Activated T-helper 2 cell treated with anti-CD3 and anti-CD28 coated beads, Interferon-gamma antibody, Interleukin-2, Interleukin-4, amounts not matched to agents 10 μg/mL and 5 μg/mL and 100 μg/mL, durations not matched to agents 14 hours and 24 hours and 36 hours (primary cell): ENCODE measurements at places on chromosomes 4 and X. TPM values are rescaled to one million over a fixed set of nuclear protein-coding genes. Genes with fewer than 3 reads are reported as not detected.

GRCh38 chr4:1767770-1768366, 25.2 kb upstream of the FGFR3 start:
- peaks cover 25% of the 10 kb centered on the region for H3K27me3 ChIP-seq
- DNase-seq, result peak; percentile 25
- H3K27ac ChIP-seq, result no peak overlapping the region
- no peaks in the 10 kb centered on the region for H3K4me1 ChIP-seq

- no peak overlapping the region for H3K27ac ChIP-seq
- H3K4me1 ChIP-seq, result peaks cover 36% of the 10 kb centered on the region
- peaks cover 13% of the 10 kb centered on the region for H3K27me3 ChIP-seq
- H3K4me3 ChIP-seq, result no peak overlapping the region
These were observed 2.9 kb downstream of the ANXA5 start for GRCh38 chr4:121693886-121694285.

DNA sequence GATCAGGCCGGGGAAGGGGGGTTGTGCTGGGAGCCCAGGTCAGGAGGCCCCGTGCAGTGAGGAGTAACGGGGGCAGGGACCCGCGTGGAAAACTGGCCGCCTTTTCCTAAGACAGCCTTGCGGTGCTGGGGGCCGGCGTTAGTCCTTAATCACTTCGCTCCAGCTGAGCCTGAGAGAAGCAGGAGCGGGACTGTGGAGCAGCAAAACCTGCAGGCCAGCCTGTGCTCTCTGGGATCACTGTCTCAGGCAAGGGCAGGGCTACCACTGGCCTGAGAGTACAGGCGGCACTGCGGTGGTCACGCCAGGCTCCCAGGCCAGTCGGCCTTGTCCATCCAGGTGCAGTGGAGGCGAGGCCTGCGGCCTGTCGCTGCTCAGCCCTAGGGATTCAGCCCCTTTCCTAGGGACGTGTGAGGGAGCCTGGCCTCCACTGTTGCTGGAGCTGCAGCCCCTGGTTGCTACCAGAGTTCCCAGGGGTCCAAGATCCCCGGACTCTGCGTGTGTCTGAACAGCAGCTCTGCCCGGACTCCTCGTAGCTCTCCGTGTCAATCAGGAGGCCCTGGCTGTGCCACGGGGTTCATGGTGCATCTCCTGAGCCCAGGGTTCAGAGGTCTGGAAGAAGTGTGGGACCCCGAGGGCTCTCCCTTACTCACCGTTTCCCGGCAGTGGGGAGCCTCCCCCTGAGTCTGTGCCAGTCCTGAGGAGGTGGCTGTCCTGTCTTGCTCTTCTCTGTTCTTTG, 2141.7 kb upstream of the TENM3 start:
- H3K27me3 ChIP-seq, result no peaks in the 10 kb centered on the region
- no peak overlapping the region for H3K4me3 ChIP-seq
- no peaks in the 10 kb centered on the region for H3K36me3 ChIP-seq
- no peak for DNase-seq

- H3K27ac ChIP-seq, result no peak overlapping the region
- H3K4me3 ChIP-seq, result no peak overlapping the region
- peaks cover 6% of the 10 kb centered on the region for H3K36me3 ChIP-seq
- no peaks in the 10 kb centered on the region for H3K27me3 ChIP-seq
- peaks cover 4% of the 10 kb centered on the region for H3K4me1 ChIP-seq
- DNase-seq, result no peak
These were observed 46.4 kb downstream of the ACOX3 start for GRCh38 chr4:8394061-8394519.

DNA sequence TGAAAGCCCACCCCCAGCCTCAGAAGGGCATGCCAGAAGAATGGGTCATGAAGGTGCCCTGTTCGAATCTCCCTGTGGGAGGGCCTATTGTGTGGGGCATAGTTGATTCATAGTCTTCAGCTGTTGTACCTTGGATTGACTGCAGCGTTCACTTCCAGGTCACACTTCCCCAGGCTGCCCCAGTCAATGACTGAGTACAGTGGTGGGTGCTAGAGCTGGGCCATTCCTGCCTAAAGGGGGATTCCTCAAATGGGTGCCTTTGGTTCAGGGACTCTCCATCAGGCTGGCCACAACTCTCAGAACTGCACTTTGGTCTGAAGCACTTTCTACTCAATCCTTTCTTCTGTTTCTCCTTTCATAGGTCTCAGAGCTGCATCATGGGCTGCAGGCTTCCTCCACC, 35.0 kb upstream of the RASGEF1B start:
- H3K27me3 ChIP-seq, result peaks cover 23% of the 10 kb centered on the region
- no peak overlapping the region for H3K27ac ChIP-seq
- H3K4me3 ChIP-seq, result no peak overlapping the region

- no peaks in the 10 kb centered on the region for H3K27me3 ChIP-seq
- H3K27ac ChIP-seq, result no peak overlapping the region
- H3K4me1 ChIP-seq, result peaks cover 33% of the 10 kb centered on the region
- no peak overlapping the region for H3K4me3 ChIP-seq
- H3K36me3 ChIP-seq, result peaks cover 49% of the 10 kb centered on the region
- DNase-seq, result no peak
These were observed 5.3 kb upstream of the GPR82 start for GRCh38 chrX:41718481-41719235.

DNA sequence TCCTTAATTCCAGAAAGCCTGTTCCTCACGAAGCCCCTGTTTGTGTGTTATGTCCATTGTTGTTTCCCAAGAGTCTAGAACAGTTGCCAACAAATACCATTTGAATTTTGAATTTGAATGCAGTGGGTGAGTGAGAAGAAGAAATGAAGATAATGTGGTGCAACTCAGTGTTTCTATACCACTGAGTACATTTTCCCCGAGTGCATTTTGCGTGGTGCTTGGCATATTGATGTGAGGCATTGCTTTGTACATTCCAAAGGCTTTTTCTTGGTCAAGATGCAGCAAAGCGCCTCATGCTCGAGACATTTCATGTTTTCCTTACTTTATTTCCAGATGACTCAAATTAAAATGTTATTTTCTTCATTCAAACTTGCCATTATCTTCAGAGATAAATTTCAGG, 253.1 kb upstream of the RPS6KA3 start:
- peaks cover 9% of the 10 kb centered on the region for H3K36me3 ChIP-seq
- H3K27me3 ChIP-seq, result peaks cover 24% of the 10 kb centered on the region
- DNase-seq, result no peak

DNA sequence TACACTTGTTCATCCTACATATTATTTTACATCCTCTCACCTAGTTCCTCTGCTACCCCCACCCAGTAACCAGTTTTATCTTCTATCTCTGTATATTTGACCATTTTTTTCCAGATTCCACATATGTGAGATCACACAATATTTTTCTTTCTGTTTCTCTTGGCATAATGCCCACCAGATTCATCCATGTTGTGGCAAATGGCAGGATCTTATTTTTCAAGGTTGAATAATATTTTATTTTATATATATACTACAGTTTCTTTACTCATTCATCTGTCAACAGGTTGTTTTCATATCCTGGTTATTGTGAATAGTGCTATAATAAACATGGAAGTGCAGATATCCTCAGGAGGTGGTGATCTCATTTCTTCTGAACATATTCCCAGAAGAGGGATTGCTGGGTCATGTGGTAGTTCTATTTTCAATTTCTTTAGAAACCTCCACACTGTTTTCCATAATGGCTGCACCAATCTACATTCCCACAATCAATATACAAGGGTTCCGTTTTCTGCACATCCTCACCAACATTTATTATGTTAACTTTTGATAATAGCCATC, 48.2 kb downstream of the THAP9 start:
- peaks cover 53% of the 10 kb centered on the region for H3K36me3 ChIP-seq
- no peak overlapping the region for H3K4me3 ChIP-seq
- no peaks in the 10 kb centered on the region for H3K27me3 ChIP-seq
- peaks cover 10% of the 10 kb centered on the region for H3K4me1 ChIP-seq

- no peak for DNase-seq
- no peak overlapping the region for H3K4me3 ChIP-seq
- H3K36me3 ChIP-seq, result no peaks in the 10 kb centered on the region
- H3K4me1 ChIP-seq, result no peaks in the 10 kb centered on the region
- H3K27ac ChIP-seq, result no peak overlapping the region
These were observed 101.3 kb downstream of the SHROOM3 start for GRCh38 chr4:76536373-76536689.

GRCh38 chr4:107044170-107044569, 8.1 kb upstream of the DKK2 start:
- no peak for DNase-seq
- H3K4me1 ChIP-seq, result no peaks in the 10 kb centered on the region
- no peak overlapping the region for H3K4me3 ChIP-seq
- peaks cover 2% of the 10 kb centered on the region for H3K27me3 ChIP-seq
- no peaks in the 10 kb centered on the region for H3K36me3 ChIP-seq

- DNase-seq, result no peak
- H3K4me1 ChIP-seq, result peaks cover 8% of the 10 kb centered on the region
- no peak overlapping the region for H3K4me3 ChIP-seq
- no peak overlapping the region for H3K27ac ChIP-seq
These were observed 87.2 kb downstream of the FRYL start for GRCh38 chr4:48692897-48693296.

DNA sequence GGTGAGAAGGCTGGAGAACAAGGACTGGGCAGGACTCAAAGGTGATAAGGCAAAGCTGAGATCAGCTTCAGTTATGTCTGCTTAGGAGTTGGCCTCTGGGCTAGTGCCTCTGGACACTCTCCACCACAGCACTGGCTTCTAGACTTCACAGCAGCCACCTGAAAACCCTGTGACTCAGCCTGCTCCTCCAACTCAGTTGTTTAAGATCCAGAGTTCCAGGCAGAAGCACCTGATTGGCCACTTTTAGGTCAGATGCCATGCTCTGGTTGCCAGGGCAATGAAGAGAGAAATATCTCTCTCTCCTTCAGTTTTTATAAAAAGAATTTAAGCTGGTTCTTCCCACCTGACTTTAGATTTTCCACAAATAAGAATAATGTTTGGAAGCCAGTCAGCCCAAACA, 47.9 kb upstream of the BLTP1 start:
- H3K4me3 ChIP-seq, result no peak overlapping the region
- no peak overlapping the region for H3K27ac ChIP-seq
- H3K4me1 ChIP-seq, result no peaks in the 10 kb centered on the region
- H3K36me3 ChIP-seq, result no peaks in the 10 kb centered on the region

DNA sequence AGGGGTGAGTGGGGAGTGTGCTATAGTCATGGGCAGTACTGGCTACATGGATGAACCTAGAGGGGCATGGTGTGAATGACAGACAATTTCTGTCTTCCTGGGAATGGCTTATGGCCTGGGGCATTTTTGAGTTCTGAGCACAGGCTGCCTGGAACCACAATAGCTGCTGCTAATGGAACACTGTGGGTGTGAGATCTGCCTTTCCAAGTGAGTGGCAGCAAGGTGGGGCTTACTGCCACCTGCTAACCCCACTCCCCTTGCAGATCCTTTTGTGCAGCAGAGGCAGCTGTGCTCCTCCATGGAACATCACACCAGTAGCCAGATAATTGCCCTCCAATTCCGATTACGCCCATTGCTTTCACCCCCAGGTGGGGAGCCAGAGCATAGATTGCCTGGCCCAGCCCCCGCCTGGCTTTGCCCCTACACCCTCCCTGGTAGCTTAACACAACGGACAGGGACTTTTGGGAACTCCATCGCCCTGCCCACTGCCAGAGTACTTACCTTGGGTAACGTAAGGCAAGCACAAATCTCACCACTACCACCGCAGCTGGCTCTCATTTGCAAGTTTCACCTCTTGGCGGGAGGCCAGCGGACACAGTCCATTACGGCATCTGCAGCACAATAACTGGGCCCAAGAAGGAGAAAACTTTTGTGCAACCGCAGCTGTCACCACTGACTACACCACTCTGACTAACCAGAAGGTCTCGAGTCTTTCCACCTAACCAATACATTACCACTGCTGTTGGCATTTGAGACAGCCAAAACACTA, 421.2 kb upstream of the NWD2 start:
- DNase-seq, result no peak
- no peaks in the 10 kb centered on the region for H3K36me3 ChIP-seq
- H3K27me3 ChIP-seq, result no peaks in the 10 kb centered on the region
- no peak overlapping the region for H3K27ac ChIP-seq

GRCh38 chrX:70433848-70434351, 10.7 kb upstream of the DLG3 start:
- H3K4me1 ChIP-seq, result peaks cover 31% of the 10 kb centered on the region
- no peaks in the 10 kb centered on the region for H3K36me3 ChIP-seq
- peak; percentile 65 for DNase-seq
- H3K4me3 ChIP-seq, result peak overlapping the region; percentile 89

DNA sequence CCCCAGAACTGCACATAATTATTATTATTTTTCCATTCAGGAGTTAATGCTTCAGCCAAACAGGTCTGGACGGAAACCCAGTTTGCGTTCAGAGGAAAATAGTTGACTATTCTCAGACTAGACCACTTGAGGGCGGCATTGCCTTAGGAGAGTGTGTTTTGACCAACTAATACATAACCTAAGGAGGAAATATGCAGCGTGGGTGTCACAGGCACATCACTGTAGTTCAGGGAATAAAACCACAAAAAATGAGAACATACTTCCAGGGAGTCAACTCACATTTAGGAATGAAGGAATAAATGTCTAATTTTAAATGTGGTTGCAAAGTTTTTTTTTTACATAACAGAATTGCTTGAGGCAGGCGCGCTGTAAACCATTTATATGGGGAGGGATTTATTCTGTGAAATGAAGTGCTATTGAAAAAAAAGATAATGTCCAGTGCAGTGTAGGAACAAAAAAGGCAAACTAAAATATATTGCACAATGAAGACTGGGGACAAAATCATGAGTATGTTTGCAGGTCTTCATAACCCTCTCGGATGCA, 93.3 kb downstream of the SYNPO2 start:
- H3K36me3 ChIP-seq, result no peaks in the 10 kb centered on the region
- H3K4me3 ChIP-seq, result no peak overlapping the region
- peak; percentile 10 for DNase-seq
- H3K27ac ChIP-seq, result no peak overlapping the region
- peaks cover 2% of the 10 kb centered on the region for H3K4me1 ChIP-seq
- H3K27me3 ChIP-seq, result peaks cover 12% of the 10 kb centered on the region

- no peak overlapping the region for H3K4me3 ChIP-seq
- H3K4me1 ChIP-seq, result no peaks in the 10 kb centered on the region
- no peaks in the 10 kb centered on the region for H3K36me3 ChIP-seq
- no peak for DNase-seq
- H3K27ac ChIP-seq, result no peak overlapping the region
These were observed 109.1 kb downstream of the CRLF2 start for GRCh38 chrX:1103360-1103759.

DNA sequence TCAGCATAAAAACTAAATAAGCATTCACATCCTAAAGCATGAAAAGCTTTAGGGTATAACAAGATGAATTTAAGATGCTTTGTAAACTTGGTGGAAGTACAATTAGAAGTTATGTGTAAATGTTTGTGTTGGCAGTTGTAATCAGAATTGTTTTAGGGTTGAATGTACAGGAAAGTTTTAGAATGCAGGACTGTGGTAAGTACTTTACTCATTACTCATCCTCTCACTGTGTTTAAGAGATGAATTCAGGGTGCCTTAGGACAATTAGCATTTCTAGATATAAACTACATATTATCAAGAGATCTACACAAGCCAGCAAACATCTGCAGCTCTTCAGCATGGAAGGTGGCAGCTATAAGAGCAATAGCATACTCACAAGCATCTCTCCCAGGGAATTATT, 77.5 kb upstream of the ELOVL6 start:
- H3K27ac ChIP-seq, result no peak overlapping the region
- H3K27me3 ChIP-seq, result peaks cover 14% of the 10 kb centered on the region
- no peaks in the 10 kb centered on the region for H3K4me1 ChIP-seq
- H3K4me3 ChIP-seq, result no peak overlapping the region
- no peak for DNase-seq

IL1RAPL1 gene
- total RNA-seq, result not detected in 2 replicates

KIT gene
- 0.28 and 0.55 TPM in 2 replicates for total RNA-seq

TEX11 gene
- 0.07 TPM in 1 of 2 replicates, not detected in the other for total RNA-seq

HMGB3 gene
- 52.6 and 60.8 TPM in 2 replicates for total RNA-seq

APEX2 gene
- 33.8 and 35.9 TPM in 2 replicates for total RNA-seq

NAA11 gene
- total RNA-seq, result not detected in 2 replicates

GABRG1 gene
- total RNA-seq, result not detected in 2 replicates
